GDM1 (cell line): ENCODE measurements at places on chromosomes 13 and 19.

DNA sequence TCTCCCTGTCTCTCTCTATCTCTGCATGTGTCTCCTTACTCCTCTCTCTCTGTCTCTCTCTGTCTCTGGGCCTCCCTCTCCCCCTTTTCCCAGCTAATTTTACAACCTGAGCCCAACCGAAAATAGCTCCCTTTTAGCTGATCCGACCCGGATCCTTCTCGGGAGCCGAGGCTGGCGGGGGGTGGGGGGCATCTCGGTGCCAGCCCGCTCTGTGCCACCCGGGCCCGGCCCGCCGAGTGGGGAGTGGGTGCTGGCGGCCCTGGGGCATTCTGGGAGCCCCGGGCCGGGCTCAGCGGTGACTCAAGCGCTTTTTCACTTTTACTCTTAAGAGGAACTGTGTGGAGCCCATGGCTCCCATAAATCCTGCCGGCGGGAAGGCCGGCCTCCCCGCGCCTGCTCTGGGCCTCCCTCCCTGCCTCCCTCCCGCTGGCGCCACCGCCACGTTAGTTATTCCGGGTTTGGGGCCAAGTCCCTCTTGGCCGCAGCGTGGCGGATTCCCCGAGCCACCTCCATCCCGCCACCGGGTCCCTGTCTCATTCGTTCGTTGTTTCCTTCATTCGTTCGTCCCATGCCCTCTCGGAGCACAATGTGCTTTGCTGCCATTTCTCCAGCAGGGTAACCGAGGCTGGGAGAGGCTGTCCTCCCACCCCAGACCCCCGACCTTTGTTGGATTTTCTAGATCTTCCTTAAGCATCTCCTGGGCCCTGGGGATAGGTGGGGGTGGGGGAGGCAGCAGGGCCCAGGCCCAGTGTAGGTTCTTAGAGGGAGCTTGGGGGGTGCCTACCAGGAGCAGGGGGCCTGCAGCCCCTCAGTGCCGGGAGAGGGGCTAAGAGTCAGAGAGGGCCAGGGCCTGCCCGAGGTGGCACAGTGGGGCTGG lies 3.2 kb downstream of the NFIC start:
- DNase-seq, result no peak

GRCh38 chr19:10258080-10258710 lies 6.2 kb downstream of the MRPL4 start:
- no peak for DNase-seq

DNA sequence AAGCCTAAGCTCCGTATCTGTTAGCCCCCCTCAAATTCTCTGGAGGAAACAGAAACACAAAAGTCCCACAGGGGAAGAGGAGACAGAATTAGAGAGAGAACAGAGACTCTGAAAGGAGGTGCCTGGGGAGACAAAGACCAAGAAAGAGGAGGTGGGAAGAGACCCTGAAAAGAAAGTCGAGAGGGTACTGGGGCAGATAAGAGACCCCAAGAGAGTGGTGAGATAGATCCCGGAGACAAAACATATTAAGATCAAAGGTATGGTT lies 915 bp upstream of the GRWD1 start:
- no peak for DNase-seq

- DNase-seq, result no peak
Observed at GRCh38 chr13:71870100-71870499, 3.1 kb upstream of the DACH1 start.

DNA sequence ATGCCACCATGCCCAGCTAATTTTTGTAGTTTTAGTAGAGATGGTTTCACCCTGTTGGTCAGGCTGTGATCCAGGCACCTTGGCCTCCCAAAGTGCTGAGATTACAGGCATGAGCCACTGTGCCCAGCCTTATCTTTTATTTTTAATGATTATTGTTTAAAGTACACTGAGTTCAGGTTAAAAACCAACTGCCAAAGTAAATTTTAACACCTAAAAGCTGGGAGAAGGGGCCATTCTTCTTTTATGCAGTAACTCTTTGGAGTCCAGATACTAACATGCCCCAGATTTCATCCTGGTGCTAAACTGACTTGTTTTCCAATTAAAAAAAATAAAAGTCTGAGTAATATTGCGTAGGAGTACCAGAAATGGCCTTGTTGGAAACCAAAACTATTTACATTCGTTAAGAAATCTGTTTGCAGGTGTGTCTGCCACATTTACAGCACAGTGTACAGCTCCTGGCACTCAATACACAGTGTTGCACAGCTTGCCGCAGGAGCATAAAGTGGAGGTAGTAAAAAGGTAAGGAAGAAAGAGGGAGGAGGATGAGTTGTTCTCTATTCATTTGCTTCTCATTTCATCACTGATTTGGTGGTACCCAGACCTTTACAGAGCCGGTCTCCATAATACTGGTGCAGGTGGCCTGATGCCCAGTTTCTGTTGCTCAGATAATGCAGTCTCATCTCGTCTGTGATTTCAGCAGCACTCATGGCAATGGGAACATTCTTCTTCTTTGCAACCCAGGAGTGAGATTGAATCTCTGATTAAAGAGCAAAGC lies 108.9 kb downstream of the PCCA start:
- no peak for DNase-seq

- DNase-seq, result no peak
Observed at GRCh38 chr13:111662895-111663294, 342.5 kb downstream of the TEX29 start.

GRCh38 chr19:10749435-10750384 lies 31.8 kb downstream of the DNM2 start:
- DNase-seq, result no peak
